ENCODE measurements at places on chromosomes 16 and 17.
A peak's percentile ranks its signal among the peaks of the same experiment; 100 is the strongest.

DNA sequence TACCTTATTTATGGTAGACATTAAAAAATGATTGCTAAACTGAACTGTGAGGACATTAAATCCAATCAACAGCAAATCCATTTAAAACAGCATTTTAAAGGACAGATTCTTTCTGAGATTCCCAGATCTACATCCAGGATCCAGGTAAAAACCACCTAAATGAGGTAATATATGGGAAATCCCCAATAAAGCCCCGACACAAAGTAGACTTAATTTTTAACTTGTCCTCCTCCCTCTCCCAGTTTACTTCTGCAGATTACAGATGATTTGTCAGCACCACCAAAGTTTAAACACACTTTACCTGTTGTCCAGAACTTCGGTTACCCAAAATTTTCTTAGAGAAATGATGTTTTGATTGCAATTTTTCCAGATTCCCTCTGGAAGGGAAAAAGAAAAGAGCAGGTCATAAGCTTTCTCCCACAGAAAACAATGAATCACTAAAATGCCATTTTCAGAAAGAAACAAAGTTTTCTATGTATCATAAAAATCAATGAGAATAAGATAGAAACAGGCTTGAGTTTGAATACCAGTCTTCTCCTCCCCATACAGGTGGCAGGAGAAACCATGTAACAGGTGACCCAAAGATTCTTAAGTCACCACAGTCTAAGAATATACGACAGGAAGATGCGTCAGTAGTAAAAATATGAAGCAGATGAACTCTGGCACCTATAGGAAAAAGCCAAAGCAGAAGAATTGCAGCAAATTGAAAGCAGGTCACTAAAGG is 22.8 kb downstream of the GJC1 start:
- no peak for DNase-seq

DNA sequence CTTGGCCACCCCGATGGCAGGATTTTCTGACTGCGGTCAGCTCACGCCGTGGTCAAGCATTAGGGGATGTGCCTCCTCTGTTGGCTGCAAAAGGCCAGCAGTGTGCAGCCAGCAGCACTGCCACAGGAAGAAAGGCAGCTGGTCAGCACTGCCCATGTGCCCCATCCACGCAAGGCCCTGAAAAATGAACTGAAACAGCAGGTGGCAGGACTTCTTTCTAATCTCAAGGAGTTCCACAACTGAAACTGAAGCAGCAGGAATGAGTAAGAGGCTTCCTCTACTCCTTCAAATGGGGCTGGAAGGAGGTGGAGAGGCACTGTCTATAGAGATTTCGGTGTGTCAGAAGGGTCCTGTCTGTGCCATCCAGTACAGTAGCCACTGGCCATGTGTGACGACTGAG is 3.2 kb downstream of the ZNF500 start:
- DNase-seq = no peak

- DNase-seq = no peak
Measured at GRCh38 chr17:59186850-59187249, 23.0 kb upstream of the SMG8 start.

DNA sequence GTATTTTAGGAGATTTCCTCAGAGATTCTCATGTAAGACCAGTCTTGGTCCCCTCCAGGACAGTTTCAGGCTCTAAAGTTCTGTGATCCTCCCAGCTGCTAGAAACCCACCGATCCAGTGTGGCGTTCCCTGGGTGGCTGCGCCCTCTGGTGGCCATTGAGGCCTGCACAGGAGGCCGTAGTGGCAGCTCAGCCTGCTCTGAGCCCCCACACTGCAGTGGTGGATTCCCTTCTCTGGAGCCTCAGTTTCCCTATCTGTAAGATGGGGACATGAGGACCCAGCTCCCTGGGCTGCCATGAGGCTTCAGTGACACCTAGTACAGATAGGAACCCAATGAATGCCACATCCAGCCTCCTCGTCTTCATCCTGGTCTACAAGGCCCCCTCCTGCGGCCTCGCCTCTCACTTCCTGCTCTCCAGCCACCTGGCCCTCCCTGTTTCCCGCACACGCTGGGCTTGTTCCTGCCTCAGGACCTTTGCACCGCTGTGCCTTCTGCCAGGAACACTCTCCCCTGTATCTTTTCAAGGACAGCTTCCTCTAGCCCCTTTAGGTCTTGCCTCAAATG is 16.5 kb downstream of the CCDC102A start:
- peak; percentile 75 for DNase-seq

DNA sequence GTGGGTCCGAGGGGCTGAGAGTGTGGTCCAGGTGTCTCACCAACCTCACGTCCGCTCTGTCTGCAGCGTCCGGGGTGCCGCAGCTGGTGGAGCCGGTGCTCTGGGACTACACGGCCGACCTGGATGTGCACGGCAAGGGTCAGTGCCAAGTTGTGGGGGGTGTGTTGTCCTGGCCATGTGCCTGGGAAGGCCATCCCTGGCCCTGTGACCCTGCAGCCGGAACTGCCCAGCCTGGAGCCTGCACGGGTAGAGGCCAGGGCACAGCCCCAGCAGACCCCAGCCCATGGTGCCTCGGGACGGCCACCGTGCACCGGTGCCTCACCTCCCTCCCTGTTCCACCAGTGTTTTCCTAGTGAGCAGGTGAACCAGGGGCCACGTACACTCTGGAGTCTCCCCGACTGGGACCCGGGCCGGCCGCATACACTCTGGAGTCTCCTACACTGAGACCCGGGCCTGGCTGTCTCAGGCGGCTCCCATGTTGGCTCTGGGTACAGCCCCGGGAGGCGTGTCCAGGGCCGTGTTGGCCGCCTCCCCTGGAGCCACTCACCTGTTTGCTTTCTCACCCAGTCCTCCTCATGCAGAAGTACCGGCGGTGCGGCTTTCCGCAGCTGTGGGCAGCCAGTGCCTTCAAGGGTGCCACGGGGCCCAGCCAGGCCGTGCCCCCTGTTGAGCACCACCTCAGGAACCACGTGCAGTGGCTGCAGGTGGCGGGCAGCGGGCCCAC is 13.8 kb downstream of the CYBC1 start:
- no peak for DNase-seq

GRCh38 chr17:66777689-66778225 is 57.2 kb upstream of the CACNG5 start:
- DNase-seq = peak; percentile 27

DNA sequence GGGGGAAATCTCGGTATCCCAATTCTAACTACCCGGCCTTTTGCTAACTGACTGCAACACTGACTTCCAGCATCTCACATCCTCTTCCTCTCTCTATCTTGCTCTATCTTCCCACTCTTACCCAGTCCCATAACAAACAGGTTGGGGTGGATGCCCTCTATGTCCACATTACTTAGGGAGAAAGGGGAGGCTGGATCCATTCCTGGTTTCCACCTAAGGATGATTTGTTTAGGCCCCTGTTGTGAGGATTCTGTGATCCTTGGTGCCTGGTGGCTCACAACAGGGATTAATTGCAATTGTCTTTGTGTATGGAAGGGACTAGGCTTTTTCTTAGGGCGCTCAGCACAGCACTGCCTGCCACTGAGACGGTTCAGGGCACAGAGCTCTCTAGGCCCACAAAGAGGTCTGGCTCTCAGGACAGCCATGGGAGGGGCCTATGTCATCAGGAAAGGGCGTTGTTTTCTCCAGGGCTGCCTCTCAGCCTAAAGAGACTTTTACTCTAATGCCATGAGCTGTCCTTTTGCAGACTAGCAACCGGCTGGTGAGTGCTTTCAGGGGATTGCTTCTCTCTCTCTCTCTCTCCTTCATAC is 612.1 kb upstream of the SALL1 start:
- no peak for DNase-seq

DNA sequence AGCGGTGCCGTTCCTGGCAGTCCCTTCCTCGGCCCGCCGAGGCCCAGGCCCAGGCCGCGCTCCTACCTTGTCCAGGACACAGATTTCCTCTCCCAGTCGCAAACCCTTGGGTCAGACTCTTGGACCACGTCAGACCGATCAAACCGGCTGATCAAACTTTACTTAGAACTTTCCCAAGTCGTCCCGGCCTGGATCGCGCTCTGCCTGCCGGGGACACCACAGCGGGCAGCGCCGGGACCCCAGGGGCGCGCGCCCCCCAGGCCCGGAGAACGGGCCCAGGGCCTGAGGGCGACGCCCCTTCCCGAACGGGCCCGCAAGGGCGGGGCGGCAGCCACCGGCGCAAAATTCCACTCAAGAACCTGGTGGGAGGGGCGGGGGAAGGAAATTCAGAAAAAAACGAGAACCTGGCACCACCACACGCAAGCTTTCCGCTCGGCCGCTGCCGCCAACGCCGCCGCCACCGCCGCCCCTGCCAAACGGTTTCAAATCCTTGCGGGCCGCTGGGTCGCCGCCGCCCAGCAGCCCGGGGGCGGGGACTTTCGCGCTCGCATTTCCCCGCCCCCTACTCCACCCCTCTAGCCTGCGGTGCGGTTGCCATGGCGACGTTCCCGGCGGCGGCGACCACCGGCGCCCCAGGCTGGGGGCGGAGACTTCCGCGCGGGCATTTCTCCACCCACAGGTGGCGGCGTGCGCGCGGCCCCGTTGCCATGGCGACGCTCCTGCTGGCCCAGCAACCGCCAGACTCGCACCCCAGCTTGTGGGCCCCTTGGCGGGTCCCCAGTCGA is at the start of gene CEP112:
CEP112 (minus strand) TSS at position 541 of the 785 bp plus-strand sequence.
- peak; percentile 80 for DNase-seq

DNA sequence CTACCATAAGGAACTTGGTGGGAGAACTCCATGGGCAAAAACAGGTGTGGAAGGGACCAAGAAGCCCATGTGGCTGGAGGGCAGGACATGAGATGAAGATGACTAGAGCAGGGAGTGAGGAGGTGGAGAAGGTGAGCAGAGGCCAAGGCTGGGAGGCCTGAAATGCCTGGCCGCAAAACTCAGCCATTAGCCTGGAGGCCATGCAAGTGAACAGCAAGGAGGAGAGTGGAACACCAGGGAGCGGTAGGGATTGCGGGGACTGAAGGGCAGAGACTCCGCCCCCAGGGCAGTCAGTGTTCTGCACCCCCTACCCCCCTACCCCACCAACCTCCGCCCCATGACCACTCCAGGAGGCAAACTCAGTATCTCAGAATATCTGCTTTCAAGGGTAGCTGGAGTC is 17.0 kb downstream of the BCL7C start:
- no peak for DNase-seq

DNA sequence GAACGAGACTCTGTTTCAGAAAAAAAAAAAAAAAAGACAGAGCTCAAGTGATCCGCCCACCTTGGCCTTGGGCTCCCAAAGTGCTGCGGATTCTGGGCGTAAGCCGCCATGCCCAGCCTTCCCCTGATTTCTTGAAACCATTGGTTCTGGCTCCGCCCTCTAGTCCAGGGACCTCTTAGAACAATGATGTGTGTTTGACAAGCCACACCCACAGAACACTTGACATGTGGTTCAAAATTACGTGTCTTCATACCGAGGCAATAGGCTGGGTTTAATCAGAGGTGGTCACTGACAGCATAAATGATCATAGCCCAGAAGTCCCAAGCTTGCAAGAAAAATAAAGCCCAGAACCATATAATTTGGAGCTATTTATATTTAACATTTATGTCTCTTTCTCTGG is 23.0 kb downstream of the KNOP1 start:
- no peak for DNase-seq

- no peak for DNase-seq
Measured at GRCh38 chr16:168424-168823, 2.6 kb downstream of the HBM start.

GRCh38 chr17:55062921-55063320 is 94.4 kb downstream of the STXBP4 start:
- DNase-seq = peak; percentile 8

GRCh38 chr16:11058832-11059231 is 114.5 kb downstream of the CLEC16A start:
- no peak for DNase-seq

- peak; percentile 84 for DNase-seq
Measured at GRCh38 chr16:22321340-22322001, 24.3 kb downstream of the POLR3E start.

DNA sequence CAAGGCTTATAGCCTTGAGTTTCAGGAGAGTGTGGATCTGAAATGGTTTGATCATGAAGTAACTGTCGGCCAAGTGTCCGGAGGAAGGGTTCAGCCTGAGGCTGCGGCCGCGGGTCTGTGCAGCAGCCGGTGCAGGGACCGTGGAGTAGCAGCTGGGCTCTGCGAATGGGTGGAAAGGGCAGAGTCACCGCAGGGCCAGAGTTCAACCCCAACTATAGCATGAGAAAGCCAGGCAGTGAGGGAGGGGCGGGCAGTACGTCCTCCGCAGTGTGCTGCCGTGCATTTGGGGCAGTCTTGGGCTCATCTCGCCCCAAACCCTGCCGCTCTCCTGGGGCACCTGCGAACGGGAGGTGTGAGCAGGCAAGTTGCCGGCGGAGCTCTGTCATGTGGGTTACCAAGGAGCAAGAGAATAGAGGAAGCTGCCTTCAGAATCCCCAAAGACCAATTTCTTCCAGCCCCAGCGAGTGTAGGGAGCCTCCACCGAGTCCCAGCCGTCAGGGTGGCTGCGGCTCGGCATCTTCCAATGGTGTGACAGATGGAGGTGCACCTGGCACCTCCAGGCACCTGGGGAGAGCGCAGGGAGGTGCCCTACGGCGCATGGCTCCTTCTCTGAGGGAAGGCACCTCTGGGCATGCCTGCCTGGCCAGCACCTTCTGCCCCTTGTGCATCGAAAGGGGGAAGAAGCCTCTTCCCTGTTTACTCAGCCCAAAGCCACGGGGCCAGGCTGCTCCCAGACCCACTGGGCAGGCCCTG is 87.3 kb downstream of the RPA1 start:
- DNase-seq = no peak

DNA sequence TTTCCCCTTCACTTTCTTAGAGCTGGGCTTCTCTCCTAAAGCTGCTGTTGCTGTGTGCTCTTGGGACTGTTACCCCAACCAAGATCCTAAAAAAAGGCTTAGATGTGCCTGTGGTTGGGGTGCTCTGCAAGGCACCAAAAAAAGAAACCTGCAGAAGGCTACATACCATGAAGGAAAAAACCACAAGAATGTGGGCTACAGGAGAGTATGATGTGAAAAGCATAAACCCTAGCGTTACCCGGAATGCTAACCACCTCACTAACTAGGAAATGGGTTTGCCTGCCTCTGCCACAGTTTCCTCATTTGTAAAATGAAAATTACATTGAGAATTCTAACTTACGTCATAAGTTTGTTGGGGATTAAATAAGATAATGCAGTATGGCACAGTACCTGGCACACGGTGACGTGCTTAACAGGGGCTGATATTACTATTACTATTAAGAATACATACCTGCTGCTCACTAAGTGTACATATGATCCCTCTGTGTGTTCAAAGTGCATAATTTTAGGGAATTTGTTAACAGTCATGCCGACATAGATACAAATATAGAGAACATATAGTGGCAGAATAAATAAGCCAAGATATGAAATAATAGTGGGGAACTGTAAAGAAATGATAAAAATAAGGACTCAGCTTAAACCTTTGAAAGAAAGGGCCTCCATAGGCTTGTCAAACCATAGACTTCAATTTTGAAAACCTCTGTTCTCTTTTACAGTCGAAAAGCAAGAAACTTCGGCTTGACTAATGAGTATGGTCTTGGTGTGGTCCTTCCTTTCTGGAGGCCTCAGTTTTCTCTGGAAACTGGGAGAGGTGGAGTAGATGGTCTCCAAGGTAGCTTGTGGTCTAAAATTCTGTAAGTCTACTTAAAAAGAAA is 177.8 kb upstream of the TBX2 start:
- DNase-seq = no peak

GRCh38 chr16:58488531-58488930 is 11.4 kb upstream of the NDRG4 start:
- DNase-seq = no peak

- peak; percentile 44 for DNase-seq
Measured at GRCh38 chr17:27408891-27409290, 47.4 kb upstream of the KSR1 start.

- DNase-seq = peak; percentile 82
Measured at GRCh38 chr16:57736419-57737351, 1.1 kb downstream of the KATNB1 start.

- DNase-seq = no peak
Measured at GRCh38 chr16:30443631-30444030, 2.0 kb downstream of the SEPHS2 start.
